ENCODE measurements at places on chromosomes 2 and 18. TPM values are rescaled to one million over a fixed set of nuclear protein-coding genes. Genes with fewer than 3 reads are reported as not detected.

Gene CXCR1
- not detected for total RNA-seq

Gene REG1B
- total RNA-seq = not detected

DNA sequence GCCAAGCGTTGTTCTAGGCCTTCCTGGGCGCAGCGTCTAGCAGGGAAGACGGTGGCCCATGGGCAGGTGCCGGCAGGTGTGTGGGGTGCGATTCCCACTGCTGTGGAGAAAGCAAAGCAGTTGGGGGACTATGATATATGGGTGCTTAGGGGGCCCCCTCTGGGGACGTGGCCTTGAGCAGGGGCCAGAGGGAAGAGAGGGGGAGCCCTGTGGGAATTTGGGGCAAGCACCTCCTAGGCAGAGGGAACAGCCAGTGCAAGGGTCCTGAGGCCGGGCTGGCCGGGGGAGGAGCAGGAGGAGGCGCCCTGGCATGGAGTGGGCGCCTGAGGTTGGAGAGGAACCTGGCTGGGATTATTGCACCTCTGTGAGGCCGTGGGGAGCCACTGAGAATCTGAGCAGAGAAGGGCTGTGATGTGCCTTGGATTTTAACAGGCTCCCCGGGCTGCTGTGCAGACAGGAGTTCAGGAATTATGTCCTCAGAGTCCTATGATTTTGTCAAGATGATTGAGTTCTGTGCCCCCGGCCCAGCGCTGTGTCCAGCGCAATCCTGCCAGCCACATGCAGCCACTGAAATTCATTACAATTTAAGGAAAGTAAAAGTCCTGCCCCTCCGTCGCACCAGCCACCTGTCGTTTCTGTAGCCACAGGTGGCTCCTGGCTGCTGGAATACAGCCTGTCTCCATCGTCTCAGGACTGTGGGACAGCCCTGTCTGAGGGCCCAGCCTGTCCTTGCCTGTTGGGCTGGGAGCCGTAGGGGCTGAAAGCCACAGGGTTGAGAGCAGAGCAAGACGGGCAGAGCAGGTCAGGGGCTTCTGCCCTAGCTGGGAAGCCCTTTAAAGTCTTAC is 9.1 kb upstream of the KLHL30 start:
- no peaks in the 10 kb centered on the region for H3K4me1 ChIP-seq
- H3K4me3 ChIP-seq = no peak overlapping the region
- H3K36me3 ChIP-seq = no peaks in the 10 kb centered on the region
- H3K27me3 ChIP-seq = no peaks in the 10 kb centered on the region
- no peak for DNase-seq
- no peak overlapping the region for H3K27ac ChIP-seq

Gene ABCG5
- total RNA-seq = not detected

Gene PFN4
- total RNA-seq = 0.64 TPM

- H3K4me3 ChIP-seq = no peak overlapping the region
- H3K4me1 ChIP-seq = peaks cover 2% of the 10 kb centered on the region
- H3K27me3 ChIP-seq = no peaks in the 10 kb centered on the region
- H3K27ac ChIP-seq = no peak overlapping the region
- no peak for DNase-seq
Measured at GRCh38 chr2:42239289-42239661, 70.1 kb downstream of the EML4 start.

DNA sequence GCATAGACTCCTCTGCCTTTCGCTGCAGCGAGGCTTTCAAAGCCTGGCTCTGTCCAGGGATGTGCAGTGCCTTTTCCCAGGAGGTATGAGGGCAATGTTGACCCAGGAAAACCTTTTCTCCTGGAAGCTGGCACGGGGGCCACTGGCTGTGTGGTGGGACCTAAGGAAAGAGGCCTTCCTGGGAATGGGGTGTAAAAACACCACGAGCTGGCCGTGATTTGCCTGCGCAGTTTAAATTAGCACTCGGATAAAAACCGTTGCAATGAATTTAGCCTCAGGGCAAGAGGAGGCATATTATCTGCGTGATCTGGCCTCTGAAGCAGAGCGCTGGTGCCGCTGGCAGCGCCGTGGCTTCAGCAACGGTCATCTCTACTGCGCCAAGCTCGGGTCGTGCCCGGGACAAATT is 3.0 kb downstream of the OSR1 start:
- H3K27ac ChIP-seq = no peak overlapping the region
- DNase-seq = no peak
- peaks cover 85% of the 10 kb centered on the region for H3K27me3 ChIP-seq
- no peak overlapping the region for H3K4me3 ChIP-seq
- peaks cover 23% of the 10 kb centered on the region for H3K4me1 ChIP-seq
- no peaks in the 10 kb centered on the region for H3K36me3 ChIP-seq

DNA sequence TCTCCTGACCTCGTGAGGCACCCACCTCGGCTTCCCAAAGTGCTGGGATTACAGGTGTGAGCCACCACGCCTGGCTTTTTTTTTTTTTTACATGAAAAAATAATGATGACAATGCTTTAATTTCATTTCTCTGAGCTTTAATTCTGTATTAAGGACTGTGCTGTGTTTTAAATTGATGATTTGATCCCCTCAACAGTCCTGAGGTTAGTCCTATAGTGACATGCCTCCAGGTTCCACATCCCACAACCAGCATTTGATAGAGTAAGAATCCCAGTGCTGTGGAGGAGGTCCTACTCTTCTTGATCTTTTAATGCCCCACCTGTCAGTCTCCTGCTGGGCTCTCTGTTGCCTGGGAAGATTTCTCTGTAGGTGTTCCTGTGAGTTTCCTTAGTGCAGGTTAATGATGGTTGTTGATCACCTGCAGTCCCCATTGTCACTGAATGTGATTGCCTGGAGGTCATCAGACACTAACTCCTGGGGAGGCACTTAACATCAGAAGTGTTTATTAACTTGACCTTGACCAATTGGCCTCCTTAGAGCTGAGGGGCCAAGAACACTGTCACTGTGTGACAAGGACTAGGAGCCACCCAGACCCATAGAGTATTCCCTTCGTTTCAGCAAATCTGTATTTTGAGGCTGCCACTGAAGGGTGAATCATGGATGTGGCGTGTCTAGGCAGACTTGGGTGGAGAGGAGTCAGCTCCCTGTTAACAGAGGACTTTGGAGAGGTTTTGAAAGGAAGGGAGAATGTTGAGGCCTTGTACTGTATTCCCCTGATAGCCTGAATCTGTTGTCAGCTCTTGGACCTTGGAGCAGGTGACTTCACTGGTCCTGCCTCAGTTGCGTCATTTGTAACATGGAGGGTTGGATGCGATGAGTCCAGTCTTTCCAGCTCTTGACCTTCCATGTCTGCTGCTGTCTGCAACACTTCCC is 11.5 kb downstream of the ASAP2 start:
- no peak overlapping the region for H3K27ac ChIP-seq
- no peaks in the 10 kb centered on the region for H3K36me3 ChIP-seq
- DNase-seq = no peak

Gene TMEFF2
- total RNA-seq = 0.41 TPM

- no peak overlapping the region for H3K27ac ChIP-seq
- H3K4me1 ChIP-seq = no peaks in the 10 kb centered on the region
- DNase-seq = no peak
- H3K4me3 ChIP-seq = no peak overlapping the region
Measured at GRCh38 chr2:233818639-233819621, 35.4 kb downstream of the HJURP start.

DNA sequence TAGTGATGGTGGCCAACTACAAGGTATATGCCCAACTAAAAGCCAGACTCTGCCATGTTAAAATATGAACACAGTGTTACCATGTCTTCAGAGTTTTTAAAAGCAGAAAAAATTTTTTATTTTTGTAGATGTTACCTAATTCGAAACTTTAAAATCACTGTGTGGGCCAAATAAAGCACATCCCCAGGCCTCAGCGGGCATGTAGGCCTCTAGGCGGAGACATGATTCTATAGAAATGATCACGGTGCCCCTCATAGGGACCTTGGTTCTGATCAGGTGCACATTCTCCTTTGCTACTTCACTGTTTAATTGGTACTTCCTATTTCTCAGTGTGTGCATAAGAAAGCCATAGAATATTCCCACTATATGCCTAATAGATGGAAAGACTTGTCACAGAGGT is 349.2 kb downstream of the XIRP2 start:
- H3K27me3 ChIP-seq = no peaks in the 10 kb centered on the region
- no peaks in the 10 kb centered on the region for H3K4me1 ChIP-seq
- no peak overlapping the region for H3K4me3 ChIP-seq
- H3K27ac ChIP-seq = no peak overlapping the region

GRCh38 chr18:42530276-42530675 is 575.2 kb downstream of the PIK3C3 start:
- DNase-seq = no peak
- no peak overlapping the region for H3K4me3 ChIP-seq

Gene MDH1B
- 1.9 TPM for total RNA-seq

GRCh38 chr2:11930211-11930761 is 183.9 kb downstream of the LPIN1 start:
- no peaks in the 10 kb centered on the region for H3K4me1 ChIP-seq
- H3K27ac ChIP-seq = no peak overlapping the region
- H3K4me3 ChIP-seq = no peak overlapping the region
- H3K27me3 ChIP-seq = no peaks in the 10 kb centered on the region
- no peaks in the 10 kb centered on the region for H3K36me3 ChIP-seq
- DNase-seq = no peak

Gene GCG
- not detected for total RNA-seq

Gene MAL
- 0.41 TPM for total RNA-seq

- H3K4me3 ChIP-seq = no peak overlapping the region
- no peaks in the 10 kb centered on the region for H3K36me3 ChIP-seq
- H3K27ac ChIP-seq = no peak overlapping the region
Measured at GRCh38 chr2:157217409-157217808, 40.1 kb upstream of the GALNT5 start.

Gene GALNT5
- 2.2 TPM for total RNA-seq

Gene SUPT7L
- total RNA-seq = 25.9 TPM

Gene SULT1C4
- 1.8 TPM for total RNA-seq

DNA sequence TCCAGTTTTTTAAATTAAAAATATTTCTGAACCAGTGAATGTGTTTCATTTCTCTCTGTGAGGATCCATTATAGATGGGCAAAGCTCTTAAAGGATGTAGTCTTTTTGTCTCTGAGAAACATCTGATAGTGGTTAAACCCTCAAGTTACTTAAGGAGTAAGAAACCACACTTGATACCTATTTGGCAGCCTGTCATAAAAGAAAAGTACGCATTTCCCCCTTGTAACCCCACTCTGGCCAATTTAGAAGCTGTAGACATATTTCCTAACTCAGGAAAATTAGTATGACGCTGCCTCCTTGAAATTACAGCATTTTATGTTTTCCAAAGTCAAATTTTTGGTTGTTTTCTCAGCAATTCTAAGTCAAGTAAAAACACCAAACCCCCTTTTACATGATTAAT is 2.0 kb downstream of the STAT4 start:
- no peak for DNase-seq
- H3K4me1 ChIP-seq = no peaks in the 10 kb centered on the region
- H3K4me3 ChIP-seq = no peak overlapping the region
- no peaks in the 10 kb centered on the region for H3K27me3 ChIP-seq

GRCh38 chr18:79626905-79627749 is 52.5 kb upstream of the CTDP1 start:
- H3K27ac ChIP-seq = no peak overlapping the region
- DNase-seq = no peak
- no peaks in the 10 kb centered on the region for H3K4me1 ChIP-seq
- no peak overlapping the region for H3K4me3 ChIP-seq
- no peaks in the 10 kb centered on the region for H3K36me3 ChIP-seq

DNA sequence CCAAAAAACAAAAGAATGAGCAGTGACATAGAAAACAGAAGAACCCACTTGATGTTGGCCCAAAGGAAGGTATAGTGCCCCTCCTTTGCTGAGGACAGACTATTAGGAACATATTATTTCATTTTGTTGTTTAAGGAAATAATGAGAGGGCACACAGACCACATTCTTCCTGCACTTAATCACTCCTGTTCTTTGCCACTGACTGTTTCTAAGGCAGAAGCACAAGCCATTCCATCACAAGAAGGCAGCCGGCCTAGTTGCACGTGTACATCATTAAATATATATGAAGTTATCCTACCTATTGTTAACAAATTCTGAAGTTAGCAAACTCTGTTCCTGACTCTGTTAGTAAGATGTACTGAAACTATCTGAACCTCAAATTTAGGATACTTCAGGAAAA is 110.0 kb downstream of the LNPK start:
- no peaks in the 10 kb centered on the region for H3K27me3 ChIP-seq
- H3K4me1 ChIP-seq = no peaks in the 10 kb centered on the region
- no peaks in the 10 kb centered on the region for H3K36me3 ChIP-seq
- H3K27ac ChIP-seq = no peak overlapping the region
- no peak overlapping the region for H3K4me3 ChIP-seq

DNA sequence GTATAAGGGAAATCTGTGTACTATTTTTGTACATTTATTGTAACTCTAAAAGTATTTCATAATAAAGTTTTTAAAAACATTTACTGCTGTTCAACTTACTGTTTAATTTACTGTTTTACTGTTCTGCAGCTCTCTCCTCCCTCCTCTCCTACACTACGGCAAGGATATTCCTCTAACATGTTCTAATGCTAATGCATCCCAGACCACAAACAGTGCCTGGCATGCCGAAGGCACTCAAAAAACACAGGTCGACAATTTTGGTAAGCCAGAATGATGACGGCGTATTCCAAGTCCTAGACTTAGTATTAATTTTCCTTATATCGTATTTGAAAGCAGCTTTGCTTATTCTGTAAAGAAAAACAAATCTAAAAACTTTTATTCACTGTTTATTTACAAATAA is 13.3 kb downstream of the MGAT4A start:
- H3K27me3 ChIP-seq = peaks cover 2% of the 10 kb centered on the region
- no peak overlapping the region for H3K27ac ChIP-seq
- no peaks in the 10 kb centered on the region for H3K4me1 ChIP-seq
- DNase-seq = no peak
- no peak overlapping the region for H3K4me3 ChIP-seq

All from astrocyte (in vitro differentiated cells and primary cell).